ENCODE measurements at places on chromosomes 3 and 15. TPM values are rescaled to one million over a fixed set of nuclear protein-coding genes. Genes with fewer than 3 reads are reported as not detected.
A peak's percentile ranks its signal among the peaks of the same experiment; 100 is the strongest.

- no peak for DNase-seq
Measured at GRCh38 chr3:101665357-101665756, 11.6 kb downstream of the ZBTB11 start.

GRCh38 chr15:64013179-64014062 lies 32.9 kb downstream of the DAPK2 start:
- no peak for DNase-seq

- no peak for DNase-seq
Measured at GRCh38 chr3:25817107-25817506, 27.2 kb downstream of the OXSM start.

GRCh38 chr15:47620960-47621681 lies 96.2 kb upstream of the SEMA6D start:
- DNase-seq = no peak

DNA sequence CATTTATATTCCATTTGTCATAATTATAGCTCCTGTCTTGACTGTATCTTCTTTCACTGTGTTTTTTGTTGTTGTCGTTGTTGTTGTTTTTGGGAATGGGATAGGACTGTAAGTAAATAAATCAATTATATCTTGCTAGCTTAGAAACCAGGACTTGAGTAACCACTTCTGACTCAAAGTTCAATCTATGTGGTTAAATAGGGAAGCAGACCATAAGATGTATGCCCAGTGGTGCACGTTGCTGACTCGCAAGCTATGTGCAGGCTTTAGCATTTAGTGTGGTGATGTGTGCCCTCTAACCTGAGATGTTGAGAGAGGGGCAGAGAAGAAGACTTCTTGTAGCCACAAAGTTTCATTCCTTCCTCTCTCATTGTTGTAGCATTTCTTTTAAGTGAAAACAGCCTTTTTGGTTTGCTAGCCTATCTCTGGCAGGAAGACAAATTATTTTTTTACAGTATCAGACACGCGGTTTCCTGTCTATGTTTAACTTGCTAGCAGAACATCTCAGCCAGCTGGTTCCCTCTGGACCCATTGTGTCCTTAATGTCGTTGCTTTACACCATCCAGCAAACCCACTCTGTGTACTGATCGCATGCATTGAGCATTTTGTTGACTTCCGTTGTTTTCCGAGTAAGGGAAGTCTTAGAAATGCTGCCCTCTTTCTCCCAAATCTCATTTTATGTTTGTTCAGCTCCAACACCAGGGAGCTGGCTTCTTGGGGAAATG lies 52.1 kb downstream of the TGFBR2 start:
- no peak for DNase-seq

DNA sequence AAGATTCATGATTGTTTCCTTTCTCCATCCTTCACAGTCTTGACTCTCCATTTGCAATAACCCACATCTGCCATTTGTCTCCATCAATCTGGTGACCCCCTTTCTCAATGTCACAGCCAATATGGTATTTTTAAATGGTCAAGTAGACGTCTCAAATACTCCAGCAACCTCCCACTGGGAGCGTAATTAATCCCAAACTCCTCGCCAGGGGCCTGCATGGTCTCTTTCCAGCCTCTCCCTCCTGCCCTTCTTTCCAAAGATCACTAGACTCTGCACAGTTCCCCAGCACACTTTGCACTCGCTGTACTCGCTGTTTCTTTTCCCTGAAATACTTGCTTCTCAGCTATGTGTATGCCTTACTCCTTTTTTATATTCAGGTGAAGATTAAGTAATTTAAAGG lies 115.3 kb downstream of the PLCH1 start:
- DNase-seq = peak; percentile 24

- no peak for DNase-seq
Measured at GRCh38 chr15:66653852-66654251, 48.2 kb upstream of the SMAD6 start.

DNA sequence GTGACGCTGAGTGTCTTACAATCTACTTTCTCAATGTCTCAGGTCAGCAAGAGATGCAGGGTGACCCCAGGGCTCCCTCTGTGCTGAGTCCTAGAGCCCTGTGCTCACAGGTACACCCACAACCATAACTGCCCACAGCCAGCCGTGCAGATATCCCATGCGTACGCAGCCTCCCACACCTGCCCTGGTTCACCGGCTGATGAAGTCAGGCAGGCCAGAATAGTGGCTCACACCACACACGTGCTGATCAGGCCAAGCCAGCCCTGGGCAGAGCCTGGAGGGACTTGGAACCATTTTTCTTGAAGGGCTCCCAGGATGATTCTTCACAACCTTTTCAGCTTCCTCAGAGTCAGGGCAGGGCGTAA lies 63.6 kb upstream of the RPL32 start:
- DNase-seq = no peak

The EPHA6 gene
- total RNA-seq = 9.0 TPM

GRCh38 chr15:85551221-85551832 lies 170.9 kb downstream of the AKAP13 start:
- no peak for DNase-seq

The LMAN1L gene
- total RNA-seq = not detected

The PLS1 gene
- total RNA-seq = 1.3 TPM

The DUOXA1 gene
- total RNA-seq = not detected

GRCh38 chr15:51218299-51218938 lies 120.0 kb downstream of the CYP19A1 start:
- DNase-seq = no peak

GRCh38 chr3:180359061-180359952 lies 242.7 kb upstream of the TTC14 start:
- no peak for DNase-seq

The MYEF2 gene
- total RNA-seq = 245 TPM

- DNase-seq = no peak
Measured at GRCh38 chr3:4079339-4080195, 223.6 kb upstream of the SETMAR start.

The ZNF710 gene
- 25.2 TPM for total RNA-seq

Measured in glutamatergic neuron (in vitro differentiated cells).